ENCODE measurements at places on chromosomes 5 and 9.

DNA sequence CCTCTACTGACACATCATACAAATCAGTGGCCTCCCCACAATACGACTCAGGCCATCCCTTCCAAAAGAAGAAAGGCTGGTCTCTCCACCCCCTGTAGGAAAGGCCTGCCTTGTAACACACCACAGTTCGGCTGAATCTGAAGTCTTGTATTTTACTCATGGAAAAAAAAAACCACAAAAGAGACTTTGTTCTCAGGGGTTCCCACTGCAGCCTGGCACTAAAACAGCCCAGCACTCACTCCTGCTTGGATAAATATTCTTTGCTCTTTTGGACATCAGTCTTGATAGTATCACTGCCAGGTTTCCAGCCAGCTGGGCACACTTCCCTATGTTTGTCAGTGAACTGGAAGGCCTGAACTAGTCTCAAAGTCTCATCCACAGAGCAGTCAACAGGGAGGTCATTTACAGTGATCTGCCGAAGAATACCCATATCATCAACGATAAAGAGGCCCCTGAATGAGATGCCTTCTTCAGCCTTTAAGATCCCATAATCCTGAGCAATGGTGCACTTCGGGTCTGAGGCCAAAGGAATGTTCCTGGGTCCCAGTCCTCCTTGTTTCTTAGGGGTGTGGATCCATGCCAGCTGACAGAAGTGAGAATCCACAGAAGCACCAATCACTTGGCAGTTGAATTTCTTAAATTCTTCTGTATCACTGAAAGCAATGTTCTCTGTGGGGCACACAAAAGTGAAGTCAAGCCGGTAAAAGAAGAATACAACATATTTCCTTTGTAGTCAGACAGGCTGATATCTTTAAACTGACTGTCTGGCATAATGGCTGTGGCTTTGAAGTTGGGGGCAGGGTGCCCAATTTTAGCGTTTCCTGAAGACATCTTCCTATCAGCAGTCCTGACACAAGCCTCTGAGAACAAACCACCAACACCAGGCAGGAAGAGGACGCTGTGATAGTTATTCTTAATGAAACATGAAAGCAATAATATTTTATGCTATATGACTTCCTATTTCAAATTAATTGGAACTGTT lies 198.1 kb downstream of the LURAP1L start:
- DNase-seq: no peak

GRCh38 chr5:78626009-78626571 lies 22.5 kb downstream of the LHFPL2 start:
- DNase-seq: no peak

GRCh38 chr9:72427801-72428200 lies 62.8 kb upstream of the ZFAND5 start:
- DNase-seq: no peak

DNA sequence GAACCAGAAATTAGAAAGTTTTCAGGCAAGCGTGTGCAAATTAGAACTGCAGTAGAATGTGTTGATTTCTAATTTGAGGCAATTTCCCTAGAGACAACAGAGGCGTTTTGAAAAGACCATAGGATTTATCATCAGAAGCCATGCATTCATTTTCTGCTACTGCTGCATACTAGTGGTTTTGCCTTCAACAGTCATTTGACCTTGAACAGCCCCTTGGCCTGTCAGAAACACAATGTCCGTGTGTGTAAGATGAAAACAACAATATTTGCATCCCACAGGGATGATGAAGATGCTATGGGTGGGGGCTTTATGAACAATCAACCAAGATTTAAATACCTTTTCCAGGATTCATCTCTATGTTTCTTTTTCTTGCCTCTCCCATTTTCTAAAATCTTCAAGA lies 73.7 kb downstream of the PDE4D start:
- DNase-seq: no peak

DNA sequence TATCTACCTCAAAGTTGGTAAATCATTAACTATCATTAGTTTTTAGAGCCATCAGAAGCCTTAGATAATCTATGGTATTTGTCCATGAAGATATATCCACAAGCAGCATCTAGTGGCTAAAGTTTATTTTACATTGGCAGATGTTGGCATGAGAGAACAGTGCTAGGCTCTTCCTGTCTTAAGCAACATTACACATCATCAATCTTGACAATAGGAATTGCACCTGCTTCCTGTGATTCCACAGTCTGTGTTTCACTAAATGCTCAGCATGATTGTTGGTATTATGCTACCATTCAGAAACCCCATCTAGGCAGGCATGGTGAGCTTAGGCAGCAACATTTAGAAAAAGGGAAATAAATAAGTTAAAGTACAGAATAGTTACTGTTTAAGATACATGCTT lies 246.6 kb downstream of the SLCO4C1 start:
- DNase-seq: no peak

- no peak for DNase-seq
Measured at GRCh38 chr9:17852108-17852507, 273.2 kb downstream of the SH3GL2 start.

GRCh38 chr9:104094534-104095015 lies 466 bp downstream of the SMC2 start:
- DNase-seq: peak; percentile 44

- DNase-seq: no peak
Measured at GRCh38 chr5:75142566-75143136, 90.3 kb upstream of the GCNT4 start.

DNA sequence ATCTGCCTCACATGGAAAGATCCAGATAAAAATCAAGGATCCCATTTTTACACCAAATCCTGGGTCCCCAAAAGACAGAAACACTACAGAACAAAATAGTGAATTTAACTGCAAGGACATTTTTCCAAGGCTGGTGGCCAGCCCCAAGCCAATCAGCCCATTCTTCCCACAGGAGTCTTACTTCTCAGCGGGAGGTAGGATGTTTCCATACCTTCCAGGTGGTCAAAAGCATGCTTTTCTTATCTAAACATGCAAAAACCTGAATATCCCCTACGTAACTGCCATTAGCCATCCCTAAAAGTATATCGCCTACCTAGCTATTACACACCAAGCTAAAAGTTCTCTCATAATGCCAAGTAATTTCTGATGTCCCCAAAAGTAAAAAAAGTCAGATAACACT lies 20.6 kb downstream of the TMEM161B start:
- no peak for DNase-seq

DNA sequence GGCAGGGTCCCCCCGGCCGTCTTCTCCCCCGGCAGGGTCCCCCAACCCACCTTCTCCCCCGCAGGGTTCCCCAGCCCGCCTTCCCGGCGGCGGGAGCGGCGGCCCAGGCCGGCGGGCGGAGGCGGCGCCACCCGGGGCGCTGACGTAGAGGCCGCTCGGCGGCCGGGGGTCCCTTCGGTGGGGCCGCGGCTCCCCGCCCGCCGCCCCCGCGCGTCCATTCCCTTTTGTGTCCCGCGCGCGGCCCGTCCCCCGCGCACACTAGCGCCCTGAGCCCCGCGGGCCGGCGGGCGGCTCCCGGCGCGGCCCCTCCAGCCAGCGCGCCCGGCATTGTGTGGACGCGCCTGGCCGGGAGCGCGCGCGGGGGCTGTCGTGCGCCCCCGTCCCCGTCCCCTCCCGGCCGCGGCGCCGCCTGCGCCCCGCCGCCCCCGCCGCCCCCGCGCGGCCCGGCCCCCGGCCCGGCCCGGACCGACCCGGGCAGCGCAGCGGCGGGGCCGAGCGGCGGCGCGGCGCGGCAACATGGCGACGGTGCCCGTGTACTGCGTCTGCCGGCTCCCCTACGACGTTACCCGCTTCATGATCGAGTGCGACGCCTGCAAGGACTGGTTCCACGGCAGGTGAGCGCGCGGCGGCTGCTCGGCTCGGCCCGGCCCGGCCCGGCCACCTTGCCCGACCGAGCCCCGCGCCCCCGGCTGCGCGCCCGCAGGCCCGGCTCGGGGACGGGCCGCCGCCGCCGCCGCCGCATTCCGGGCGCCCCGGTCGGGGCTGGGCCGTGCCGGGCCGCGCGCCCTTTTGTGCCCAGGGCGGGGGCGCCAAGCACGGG lies at the start of gene PHF2:
TSS of gene PHF2 (plus strand) at position 327 of the 820 bp plus-strand sequence. CDS start at position 517, 190 bp downstream.
- no peak for DNase-seq

DNA sequence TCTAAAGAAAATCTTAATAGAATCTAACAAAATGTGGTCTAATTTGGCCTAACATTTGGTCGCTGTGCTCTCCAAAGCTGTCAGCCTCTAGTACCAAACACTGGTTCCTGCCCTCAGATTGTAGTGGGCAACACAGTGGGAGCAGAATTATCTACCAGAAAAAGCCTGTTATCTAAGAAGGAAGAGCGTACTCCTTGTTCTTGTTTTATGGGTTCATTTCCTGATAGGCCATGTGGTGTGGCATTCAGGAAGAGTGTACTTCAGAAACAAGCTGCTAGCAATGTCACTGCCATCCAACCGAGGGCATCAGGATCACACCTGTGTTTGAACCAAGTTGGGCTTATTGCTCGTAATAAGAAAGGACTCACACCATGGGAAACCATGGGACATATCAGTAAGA lies 487.9 kb upstream of the DAP start:
- no peak for DNase-seq

DNA sequence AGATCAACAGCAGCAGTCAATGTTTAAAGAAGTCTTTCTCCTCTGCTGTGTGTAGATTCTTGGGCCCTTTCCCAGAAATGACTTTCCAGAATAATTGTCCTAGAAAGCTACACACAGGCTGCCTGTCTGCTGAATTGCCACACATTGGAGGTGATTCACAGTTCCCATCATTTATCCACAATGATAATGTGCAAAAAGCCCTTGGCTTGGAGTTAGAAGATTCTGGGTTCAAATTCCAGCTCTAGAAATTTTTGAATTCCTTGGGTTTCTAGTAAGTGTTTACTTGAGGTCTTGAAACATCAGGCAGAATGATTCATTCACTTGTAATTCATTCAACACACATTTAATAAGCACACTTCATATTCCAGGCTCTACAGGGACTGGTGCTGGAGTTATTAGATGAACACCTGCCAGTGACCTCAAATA lies 28.6 kb upstream of the EPB41L4B start:
- DNase-seq: no peak

GRCh38 chr9:127779136-127779981 lies 893 bp upstream of the SH2D3C start:
- peak; percentile 57 for DNase-seq

DNA sequence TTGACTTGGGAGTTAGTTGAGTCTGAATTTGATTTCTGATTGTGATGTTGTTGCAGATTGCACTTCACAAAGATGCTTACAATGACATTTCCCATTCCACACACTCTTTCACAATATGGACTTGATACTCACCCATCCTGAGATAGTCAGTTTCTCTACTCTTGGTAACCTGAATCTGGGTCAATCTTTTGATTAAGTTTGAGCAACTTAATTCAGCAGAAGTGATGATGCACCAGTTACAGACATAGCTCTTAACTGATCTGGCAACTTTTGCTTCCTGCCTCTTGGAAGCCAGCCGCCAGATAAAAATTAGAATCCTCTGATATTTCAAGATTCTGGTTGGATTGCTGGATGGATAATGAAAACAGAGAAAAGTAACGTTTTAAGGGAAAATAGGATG lies 79.7 kb upstream of the OSMR start:
- DNase-seq: no peak

DNA sequence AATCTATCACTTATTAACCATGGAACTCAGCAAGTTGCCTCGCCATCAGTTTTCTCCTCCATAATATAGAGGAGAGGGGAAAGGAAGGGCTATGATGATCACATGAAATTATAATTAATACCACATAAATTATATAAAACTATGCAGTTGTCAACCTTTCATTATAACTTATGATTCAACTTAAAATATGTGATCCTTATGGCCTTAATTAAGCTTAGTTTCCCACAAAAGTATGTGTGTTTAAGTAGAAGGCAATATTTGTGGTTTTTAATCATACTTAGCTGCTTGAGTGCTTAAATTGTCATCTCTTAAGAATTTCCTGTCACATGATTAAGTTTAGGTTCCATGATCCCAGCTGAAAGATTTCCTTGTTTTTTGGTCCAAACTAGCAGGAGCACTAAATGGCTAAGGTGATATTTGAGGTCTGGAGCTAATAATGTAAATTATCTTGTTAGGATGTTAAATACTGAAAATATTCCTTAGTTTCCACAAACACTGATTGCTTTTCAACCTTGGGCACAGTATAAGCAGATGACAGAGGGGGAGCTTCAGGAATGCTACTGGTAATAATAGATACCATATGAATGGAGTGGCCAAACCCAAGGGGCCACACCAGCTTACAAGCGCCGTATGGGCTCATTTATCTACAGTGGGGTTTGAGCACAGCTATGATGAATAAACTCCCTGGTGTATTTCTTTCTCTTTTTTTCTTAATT lies 26.4 kb upstream of the F2R start:
- no peak for DNase-seq

DNA sequence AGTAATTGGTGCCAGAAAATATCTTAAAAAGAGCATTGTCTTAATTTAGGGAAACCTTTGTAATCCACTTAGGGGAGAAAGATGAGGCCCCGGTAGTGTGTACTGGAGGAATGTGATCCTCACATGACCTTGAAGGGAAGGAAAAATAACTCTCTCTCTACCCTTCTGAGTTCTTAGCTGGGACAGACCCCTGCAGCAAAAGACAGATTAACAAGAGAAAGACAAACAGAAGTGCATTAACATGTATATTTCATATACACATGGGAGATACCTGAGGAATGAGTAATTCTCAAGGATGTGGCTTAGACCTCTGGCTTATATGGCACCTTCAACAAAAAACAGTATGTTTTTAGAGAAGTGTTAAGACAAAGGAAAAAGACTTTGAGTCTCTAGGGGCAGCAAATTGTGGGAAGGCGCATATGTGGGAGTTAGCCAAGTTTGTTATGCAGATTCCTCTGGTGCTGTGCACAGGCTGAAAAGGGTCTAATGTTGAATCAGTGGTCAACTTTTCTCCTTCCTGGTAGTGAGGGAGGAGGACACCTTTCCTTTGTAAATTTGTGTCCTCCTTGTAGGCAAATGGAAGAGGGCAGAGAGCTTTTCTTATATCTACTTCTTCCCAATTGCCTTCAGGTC lies 138.8 kb downstream of the LRRC70 start:
- DNase-seq: no peak

GRCh38 chr5:67028371-67028770 lies 168.2 kb downstream of the CD180 start:
- DNase-seq: no peak

DNA sequence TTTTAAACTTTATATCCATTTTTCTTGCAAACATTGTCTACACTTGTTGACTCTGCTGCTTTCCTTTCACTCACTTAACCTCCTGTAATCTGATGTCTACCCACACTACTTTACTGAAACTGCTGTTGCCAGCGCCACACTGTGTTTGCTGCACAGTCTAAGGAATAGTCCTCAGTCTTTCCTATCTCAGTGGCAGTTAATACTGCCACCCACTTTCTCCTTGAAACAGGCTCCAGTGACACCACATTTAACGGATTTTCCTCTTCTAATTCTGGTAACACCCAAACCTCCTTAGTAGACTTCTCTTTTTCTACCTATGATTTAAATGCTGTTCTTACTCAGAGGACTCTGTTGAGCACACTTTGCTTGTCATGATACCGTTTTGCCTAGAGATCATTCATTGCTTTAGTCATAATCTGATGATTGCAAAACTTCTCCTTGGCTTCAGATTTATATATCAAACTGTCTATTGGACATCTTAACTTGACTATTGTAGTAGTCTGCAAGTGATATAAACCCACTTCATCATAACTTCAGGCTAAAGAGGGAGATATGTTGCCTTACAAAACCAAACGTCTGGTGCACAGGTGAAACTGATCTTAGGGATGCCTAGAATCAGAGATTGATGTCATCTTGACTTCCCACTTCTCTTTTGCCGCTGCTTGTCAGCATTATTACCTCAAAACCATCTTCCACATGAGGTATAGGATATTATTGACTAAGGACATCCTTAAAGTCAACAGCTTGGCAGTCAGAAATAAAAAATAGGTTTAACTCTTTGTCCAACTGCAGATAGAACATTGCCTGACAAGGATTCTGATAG lies 94.1 kb downstream of the CDC42SE2 start:
- DNase-seq: no peak

GRCh38 chr9:76296561-76297310 lies 97.5 kb downstream of the RFK start:
- no peak for DNase-seq

All from stimulated activated CD4-positive, alpha-beta T cell treated with anti-CD3 and anti-CD28 coated beads, TNF-alpha, amount 100 ng/mL, for 48 hours (primary cell).